Cortex of kidney (tissue), 1 donor: ENCODE measurements at places on chromosomes 5 and 9.

GRCh38 chr9:136697146-136697820 lies 10.0 kb upstream of the AGPAT2 start:
- no peak for DNase-seq

- DNase-seq = no peak
Observed at GRCh38 chr9:100084128-100084453, 14.7 kb downstream of the ERP44 start.

- DNase-seq = no peak
Observed at GRCh38 chr5:76384189-76384588, 18.9 kb upstream of the IQGAP2 start.

- no peak for DNase-seq
Observed at GRCh38 chr9:36632892-36633291, 60.2 kb downstream of the MELK start.

DNA sequence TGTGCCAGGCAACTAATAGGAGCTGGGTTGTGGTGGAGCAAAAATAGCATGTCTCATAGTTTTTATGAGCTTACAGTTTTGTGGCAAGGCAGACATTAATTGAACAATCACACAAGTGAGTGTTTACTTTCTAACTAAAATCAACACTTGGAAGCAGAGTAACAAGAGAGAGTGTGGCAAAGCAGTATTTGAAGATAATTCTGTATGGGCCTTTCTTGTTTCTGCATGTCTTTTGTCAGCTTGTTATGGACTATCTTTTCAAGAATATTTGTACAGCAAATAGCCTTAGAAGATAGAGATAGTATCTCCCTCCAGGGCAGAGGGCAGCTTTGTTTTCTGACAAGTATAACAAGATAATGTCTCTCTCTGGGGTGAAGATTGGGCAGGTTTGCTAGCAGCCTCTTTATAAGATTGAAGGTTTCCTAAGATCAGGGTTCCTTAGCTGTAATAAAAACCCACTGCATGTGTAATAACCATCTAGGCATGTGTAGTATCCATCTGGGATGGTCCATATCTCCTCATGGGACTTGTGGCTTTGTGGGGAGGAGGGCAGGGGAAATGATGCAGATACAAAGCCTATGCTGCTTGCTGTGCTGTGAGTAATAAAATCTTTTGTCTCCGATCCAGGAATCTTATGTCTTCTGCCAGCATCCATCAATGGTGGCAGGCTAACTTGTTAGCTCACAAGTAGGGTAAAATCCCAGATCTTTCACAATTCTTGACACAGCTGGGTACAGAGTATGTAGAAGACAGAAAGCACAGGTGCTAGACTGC lies 479.9 kb downstream of the KDM4C start:
- DNase-seq = no peak

DNA sequence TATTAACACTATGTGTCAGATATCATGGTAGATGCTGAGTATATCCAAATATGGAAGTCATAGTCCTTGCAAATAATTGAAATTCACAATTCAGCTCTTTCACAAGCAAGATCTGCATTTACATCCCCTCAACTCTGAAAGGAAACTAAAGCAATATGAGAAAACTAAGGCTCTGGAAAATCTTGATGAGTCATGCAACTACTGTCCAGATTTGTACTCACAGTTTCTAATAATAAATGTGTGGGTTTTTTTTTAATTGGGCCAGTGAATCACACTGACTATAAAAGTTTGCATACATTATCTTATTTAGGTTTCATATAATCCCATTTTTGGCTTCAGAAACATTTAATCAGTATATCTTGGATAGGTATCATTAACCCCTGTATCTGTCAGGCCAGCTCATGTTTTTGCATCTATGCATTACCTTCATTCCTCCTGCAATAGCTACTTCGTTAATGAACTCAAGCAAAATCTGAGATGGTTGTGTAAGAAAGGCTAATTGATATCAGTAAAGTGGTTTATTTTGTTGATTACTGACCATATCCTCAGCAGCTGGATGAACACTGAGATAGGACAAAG lies 58.7 kb upstream of the PRR16 start:
- no peak for DNase-seq

DNA sequence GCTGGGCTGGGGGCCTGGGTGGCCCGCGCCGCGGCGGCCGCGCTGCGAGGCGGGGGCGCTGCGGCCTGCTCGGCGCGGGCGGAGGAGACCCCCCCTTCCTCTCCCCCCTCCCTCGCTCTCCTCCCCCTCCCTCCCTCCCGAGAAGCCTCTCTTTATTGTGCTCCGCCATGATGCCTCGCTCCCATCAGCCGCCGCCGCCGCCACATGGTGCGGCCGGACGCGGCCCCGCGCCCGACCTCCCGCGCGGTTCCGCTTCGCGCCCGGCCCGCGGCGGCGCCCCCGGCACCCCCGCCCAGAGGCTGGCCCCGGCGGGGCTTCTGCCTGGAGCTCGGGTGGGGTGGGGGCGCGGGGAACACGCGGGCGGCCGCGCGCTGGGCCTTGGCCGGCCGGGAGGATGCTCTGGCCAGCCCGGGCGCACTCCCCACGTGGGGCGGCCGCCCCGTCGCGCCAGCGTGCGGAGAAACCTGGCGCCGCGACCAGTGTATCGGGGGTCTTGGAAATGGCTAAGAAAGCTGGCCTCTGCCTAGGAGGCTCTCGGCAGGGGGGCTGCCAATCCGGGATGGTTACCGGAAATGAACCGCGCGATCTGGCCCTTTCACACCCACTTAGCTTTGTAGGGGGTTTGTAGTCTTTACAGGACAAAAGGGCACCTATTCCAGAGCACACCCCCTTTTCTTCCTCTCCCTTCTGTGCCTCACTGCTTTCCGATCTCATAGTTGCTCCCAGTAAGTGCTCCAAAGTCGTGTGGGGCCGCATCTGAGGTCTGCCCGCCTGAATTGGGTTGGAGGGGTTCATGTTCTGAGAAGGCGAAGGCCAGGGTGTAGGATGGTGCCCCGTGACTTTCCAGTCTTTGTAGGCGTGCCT lies 1.0 kb downstream of the SET start:
- DNase-seq = no peak

- DNase-seq = no peak
Observed at GRCh38 chr5:122701640-122702523, 73.0 kb upstream of the SNX2 start.

DNA sequence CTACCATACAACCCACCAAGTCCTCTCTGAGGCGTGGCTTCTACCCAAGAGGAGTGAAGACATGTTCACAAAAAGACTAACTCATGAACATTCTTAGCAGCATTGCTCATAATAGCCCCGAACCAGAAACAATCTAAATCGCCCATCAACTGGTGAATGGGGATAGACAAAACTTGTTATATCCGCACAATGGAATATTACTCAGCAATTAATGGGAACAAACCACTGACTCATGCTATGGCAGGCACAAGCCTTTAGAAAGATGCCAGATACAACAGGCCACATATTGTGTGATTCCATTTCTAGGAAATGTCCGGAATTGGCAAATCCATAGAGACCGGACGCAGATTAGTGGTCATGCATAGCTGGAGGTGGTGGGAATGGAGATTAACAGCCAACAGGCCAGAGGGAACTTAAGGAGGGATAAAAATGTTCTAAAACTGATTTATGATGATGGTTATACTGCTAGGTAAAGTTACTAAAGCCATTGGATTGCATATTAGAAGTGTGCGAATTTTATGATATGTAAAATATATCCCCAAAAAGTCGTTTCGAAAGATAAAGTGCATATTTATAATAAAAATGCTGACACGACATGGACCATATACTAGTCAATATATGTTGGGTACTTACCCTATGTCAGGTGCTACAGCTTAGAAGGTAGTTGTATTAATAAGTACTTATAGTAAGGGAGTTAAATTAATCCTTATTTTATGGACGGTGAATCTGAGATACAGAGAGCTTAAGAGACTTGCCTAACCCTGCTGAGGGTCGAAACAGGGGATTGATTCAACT lies 55.4 kb downstream of the LHX2 start:
- DNase-seq = no peak
